ENCODE measurements at places on chromosomes 3 and 15.

DNA sequence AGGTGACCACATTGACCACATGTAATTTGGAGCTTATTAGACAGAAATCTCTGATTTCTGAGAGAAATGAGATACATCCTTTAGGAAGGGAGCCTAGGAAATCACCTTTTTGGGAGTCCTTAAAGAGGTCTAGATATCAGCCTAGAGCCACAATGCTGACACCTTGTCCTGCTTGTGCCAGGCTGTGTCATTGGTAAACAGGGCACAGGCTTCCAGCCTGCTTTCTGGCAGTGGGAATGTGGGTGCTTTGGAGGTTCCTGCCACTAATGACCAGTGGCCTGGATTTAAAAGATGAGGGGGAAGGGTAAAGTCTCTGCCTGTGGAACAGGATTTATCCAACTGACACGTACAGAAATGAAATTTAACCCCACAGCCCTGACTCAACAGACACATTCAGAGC, 169.8 kb upstream of the KBTBD8 start:
- DNase-seq: no peak

DNA sequence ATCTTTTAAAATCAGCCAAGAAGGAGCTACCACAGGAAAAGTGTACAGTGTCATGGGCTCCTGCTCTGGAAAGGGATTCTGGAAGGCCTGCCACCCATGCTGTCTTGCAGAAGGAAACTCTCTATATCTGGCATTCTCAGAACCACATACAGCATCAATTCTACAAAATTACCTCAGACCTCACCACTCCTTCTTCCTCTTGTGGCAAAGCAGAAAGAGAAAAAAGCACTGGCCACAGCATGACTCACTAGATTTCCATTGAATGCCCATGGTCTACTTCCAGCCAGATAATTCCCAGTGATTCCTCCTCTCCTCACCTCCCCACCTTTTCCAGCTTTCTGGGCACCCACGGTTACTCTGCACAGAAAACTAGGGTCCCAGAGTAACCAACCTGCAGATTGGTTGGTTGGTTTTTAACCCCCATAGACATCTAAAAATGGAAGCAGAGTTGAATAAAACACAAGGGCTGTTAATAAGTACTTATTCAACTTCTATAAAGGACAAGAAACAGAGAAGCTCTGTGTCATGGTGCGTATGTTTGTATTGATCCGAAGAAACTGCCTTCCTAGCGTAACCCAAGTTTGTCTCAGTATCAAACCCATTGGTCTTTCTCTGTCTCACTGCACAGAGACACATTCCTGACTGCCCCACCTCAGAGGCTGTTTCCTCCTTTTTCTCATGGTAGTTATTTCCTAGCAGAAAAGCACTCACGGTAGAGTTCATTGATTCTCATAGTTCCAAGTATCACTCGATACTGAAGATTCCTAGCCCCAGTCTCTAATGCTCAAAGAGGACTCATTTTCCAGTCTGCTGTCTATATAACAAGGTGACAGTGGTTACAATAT, 67.7 kb downstream of the LDHAL6B start:
- no peak for DNase-seq

DNA sequence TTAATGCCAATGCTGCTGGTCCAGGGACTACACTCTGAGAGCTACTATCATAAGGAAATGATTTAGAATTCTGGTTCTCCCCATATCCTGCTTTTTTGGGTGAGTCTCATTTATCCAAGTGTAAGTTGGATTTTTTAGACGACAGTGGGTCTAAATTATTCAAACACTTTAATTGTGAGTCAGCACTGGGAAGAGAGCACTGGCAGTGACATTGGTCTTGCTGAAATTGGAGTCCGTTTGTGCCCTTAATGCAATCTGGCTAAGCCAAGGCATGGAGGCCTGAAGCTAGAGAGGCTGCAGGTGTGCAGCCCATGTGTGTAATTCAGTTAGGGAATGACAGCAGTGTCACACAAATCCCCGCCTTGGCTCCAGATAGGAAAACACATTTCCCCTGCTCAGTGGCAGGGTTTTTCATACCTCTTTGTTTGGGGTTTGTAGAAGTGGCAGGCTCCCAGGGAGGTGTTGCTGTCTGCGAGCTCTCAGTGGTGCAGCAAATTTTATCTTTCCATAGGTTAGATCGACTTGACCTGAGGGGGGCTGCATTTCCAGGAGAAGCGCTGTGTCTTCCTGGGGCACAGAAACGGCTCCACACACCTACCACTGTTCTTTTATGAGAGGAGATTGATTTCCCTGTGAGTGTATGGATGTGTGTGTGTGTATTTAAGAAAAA, 197.7 kb downstream of the CD47 start:
- no peak for DNase-seq

DNA sequence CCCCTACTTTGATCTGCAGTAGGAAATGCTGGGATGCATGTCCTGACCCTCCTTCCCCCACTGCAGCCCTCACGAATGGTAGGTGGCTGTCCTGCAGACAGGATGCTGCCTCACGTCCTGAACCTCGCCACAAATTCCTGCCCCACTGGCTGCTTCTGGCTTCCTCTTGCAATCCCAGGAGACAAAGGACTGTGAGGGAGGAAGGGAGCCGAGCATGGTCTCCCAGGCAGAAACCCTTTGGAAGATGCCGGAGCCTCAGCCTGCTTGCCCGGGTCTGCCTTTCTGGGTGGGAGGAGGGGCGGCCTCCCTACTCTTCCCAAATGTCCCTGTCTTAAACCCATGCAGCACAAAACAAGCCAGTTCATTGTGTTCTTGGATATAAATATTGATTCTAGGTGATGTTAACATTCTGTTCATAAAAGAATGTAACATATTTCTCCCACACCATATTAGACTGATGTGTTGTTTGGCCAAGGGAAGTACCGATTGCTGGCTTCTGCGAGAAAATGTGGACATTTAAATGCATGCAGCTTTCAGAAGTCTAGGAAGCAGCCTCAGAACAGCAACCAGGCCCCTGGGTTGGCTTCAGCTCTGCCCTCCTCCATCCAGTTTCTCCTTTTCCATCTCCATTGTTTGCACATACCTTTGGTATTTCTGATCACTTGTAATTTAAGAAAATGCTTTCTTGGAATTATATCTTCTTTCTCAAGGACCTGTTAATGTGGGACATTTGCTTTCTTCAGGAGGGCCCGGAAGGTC, 75.3 kb downstream of the HMG20A start:
- DNase-seq: no peak

- DNase-seq: no peak
Measured at GRCh38 chr3:126746395-126747177, 42.5 kb downstream of the CHCHD6 start.

- DNase-seq: no peak
Measured at GRCh38 chr15:80887148-80887547, 102.5 kb downstream of the MESD start.

DNA sequence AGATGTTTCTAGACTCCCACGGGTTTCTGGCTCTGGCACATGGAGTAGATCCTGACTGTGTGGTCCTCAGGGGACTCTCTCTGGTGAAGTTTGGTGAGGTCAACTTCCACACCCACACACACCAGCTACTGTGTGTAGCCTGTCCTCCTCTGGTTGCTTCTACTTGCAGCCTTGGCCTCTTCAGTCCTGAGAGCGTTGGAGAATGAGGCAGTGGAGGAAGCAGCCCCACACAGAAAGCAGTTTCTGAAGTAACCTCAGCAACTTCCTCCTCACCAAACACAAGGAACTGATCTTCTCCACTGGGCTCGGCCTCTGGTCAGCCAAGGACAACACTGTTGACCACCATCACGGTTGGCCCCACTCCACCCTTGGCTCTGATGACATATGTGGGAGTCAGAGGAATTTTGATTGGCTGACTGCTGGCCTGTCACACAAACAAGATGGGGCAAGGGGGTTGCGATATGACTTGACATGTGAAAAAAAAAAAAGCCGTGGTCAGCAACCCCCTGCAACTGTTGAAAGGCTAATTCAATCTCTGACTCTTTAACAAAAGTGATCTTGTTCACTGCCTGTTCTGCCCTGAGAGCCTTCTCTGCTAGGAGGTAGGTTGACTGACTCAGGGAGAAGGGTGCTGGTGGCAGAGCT, 19.6 kb downstream of the CD86 start:
- no peak for DNase-seq

GRCh38 chr3:10771486-10772270, 44.4 kb upstream of the SLC6A11 start:
- DNase-seq: no peak

DNA sequence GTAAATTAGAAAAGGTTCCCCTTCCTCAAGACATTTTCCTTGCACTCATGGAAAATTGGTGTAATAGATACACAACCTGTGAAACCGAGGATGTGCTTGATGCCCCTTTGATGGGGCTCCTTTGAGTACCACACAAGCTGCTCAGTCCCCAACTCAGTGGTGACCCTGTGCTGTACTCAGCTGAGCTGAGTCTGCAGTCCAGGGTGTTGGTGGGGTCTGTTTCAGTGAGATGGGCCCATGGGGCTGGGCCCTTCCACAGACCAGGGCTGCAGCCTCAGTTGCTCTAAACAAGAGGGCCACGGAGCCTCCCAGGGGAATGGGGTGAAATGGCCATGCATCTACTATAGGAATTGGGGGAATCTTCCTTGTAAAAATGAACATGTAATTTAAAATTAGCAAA, 39.3 kb downstream of the KY start:
- no peak for DNase-seq

- DNase-seq: no peak
Measured at GRCh38 chr3:52233968-52234367, 5.0 kb downstream of the TWF2 start.

- DNase-seq: no peak
Measured at GRCh38 chr3:149227591-149228268, 6.1 kb upstream of the CP start.

GRCh38 chr3:142931222-142931621, 32.3 kb downstream of the PAQR9 start:
- no peak for DNase-seq

- no peak for DNase-seq
Measured at GRCh38 chr3:464255-464654, 267.7 kb downstream of the CHL1 start.

GRCh38 chr3:59502806-59503205, 453.0 kb upstream of the CFAP20DC start:
- DNase-seq: no peak

DNA sequence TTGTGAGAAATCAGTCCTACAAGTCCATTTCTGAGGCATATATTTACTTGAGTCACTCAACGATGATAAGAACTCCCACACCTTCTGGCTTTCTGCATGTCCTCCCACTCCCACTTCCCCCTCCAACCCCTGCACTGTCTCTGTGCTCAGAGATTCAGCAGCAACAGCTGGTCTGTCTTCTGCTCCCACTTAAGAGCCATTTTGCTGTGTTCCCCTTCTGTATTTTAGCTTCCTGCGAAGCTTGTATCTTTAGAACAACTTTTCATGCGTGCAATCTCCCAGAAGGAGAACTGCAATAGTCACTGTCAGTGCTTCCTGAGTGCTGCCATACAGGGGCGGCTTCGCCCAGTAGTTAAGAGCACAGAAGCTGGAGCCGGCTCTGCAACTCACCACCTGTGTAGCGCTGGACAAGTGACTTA, 90.0 kb upstream of the SPATA12 start:
- DNase-seq: no peak

DNA sequence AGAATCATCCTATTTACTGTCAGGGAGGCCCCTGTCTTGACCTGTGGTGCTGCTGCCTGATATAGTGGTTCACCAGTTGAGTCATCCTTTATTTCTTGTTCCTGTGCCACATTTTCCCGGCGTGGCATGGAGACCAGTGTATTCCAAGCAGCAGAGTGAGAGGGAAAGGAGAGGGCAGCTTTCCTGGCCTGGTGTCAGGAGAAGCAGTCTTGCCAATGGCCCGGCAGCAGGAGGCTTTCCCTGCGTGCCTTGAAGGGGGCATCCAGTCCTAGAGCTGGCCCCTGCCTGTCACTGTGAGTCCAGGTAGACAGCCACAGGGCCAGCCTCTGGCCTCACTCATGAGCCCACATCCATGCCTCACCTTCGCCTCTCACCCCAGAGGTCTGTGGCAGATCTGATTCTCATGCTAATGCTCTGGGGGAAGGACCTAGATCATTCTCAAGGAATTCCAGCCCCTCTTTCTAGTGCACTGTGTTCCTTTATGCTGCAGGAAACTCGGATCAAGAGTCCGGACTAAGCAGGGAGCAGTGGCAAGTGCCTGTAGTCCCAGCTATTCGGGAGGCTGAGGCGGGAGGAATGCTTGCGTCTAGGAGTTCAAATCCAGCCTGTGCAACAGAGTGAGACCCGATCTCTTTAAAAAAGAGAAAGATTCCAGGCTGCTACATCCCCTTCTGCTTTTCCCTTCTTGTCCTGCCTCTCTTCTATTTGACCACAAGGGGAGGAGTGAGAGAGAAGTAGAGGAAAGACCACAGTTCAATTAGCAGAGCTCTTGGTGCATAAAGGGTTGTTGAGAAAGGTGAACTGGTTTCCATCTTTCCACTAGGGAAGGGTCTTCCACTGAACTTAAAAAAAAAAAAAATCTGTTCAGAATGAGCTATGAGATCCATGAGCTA, 66.8 kb upstream of the HACD2 start:
- DNase-seq: no peak

DNA sequence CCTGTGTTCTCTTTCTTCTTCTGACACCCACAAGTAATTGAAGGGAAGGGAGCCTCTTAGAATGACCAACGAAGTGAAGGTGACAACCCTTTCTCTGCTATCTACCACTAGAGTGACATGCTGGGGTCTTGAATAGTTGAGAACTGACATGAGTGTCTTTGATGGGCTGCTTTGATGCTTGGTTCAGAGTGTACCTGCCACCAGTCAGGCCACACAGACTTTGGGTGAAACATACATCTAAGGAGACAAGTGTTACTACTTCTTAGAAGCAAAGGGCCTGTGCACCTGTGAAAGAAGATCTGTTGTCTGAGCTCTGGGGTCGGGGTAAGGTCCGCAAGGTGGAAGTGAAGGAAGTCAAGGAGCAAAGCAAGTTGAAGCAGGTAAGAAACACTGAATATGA, 1040.7 kb upstream of the CFAP20DC start:
- no peak for DNase-seq

DNA sequence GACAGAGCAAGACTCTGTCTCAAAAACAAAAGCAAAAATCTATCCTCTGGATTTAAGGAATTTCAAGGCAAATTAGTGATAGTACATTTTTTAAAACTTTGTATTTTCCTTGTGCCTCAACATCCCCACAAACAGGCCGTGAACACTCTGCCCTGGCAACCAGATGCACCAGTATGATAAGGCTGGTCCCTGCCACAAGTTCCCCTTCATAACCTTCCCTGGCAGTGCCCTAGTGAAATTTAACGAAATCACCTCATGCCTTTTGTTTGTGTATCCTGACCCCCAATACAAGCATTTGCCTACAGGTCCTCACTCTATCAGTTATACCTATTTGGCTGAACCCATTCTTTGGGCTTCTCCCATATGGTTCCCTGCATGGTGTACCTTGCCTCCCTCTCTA, 107.4 kb upstream of the FLNB start:
- no peak for DNase-seq

Data from effector CD8-positive, alpha-beta T cell (primary cell).